Kidney capillary endothelial cell (primary cell): ENCODE measurements at places on chromosomes 16 and 17.

GRCh38 chr16:69888005-69888590, 63.0 kb upstream of the CLEC18A start:
- no peak for DNase-seq

- DNase-seq = no peak
These were observed 28.6 kb downstream of the TRPV3 start for GRCh38 chr17:3528880-3529511.

DNA sequence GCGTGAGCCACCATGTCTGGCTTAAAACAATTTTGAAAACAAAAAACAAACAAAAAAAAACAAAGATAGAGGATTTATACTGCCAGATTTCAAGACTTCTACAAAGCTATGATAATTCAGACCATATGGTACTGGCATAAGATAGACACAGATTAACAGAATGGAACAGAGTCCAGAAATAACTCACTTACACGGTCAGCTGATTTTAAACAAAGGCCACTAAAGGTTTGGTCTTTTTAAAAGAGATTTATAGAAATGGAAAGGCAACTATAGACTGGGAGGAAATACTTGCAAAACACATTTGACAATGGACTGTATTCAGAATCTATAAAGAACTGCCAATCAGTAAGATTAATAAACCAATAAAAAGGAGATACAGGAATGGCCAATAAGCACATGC, 48.6 kb upstream of the MNT start:
- no peak for DNase-seq

GRCh38 chr17:67574658-67575293, 143.0 kb upstream of the NOL11 start:
- no peak for DNase-seq

DNA sequence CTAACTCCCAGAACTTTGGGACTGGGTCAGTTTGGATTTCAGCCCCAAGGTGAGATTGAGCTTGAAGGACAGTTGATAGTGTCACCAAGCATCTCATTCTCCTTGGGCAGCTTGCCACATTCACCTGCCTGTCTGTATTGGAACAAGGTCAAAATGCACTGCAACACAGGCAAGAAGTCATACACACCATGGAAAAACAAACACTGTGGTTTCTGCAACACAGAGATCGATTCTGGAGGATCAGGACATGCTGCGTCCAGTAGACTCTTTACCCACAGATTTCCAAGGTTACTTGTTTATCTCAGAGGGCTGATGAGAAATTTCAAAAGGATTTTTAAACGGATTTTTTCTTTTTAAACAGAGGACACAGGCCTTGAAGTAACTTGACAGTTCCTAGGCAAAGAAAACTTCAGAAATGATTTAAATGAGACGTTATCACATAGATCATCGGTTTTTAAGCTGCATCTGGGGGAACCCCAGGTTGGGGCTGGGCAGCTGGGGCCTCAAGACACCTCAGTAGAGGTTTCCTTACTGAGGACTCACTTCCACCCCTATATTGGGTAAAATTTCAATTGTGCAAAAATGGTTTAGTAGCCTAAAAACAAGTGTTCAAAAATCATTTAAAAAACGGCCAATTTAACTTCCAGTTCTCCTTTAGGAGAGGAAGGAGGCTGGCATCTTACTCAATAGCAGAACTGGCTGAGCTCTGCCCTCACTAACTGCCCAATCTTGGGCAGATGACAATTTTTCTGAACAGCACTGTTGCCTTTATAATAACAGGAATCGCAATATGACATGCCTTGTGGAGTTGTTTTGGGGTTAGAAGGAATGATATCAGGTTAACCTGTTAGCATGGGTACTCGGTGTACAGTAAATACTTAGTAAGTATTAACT, 299.3 kb downstream of the XYLT1 start:
- no peak for DNase-seq

DNA sequence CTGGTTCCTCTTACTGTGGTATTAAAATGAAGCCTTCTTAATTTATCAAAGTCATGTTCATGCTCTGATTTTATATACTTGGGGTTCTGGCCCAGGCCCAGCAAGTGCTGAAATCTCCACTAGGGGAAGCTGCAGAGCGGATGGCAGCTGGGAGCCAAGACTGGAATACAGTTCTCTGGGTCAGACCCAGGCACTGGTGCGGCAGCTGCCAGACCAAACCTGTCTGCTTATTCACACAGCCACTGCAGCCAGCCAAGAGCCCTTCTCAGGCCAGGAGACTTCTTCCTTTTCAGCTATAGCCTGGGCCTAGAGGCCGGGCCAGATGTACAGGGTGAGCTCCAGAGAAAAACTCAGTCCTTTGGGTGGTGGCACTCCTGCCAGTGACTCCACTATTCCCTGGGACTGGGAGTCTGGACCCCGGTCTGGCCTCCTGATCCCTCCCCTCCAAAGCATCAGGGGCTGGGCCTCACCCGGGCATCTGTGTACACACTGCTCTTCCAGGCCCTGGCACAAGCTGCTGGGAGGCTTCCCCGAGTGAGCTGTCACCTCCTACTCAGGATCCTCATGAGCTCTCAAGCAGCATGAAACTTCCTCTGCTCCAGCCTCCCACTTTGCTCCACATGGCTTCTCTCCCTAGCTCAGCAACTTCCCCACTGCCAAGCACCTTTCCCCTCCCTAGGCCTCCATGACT, 24.4 kb downstream of the ATP6V0D1 start:
- no peak for DNase-seq
